ENCODE measurements at places on chromosomes 7 and 10. TPM values are rescaled to one million over a fixed set of nuclear protein-coding genes. Genes with fewer than 3 reads are reported as not detected.

GRCh38 chr7:24417526-24418120 is 133.6 kb downstream of the NPY start:
- DNase-seq: no peak
- no peak overlapping the region for H3K4me3 ChIP-seq
- no peaks in the 10 kb centered on the region for H3K4me1 ChIP-seq
- H3K27ac ChIP-seq: no peak overlapping the region
- H3K36me3 ChIP-seq: no peaks in the 10 kb centered on the region

Gene INMT
- 1.0 TPM for total RNA-seq

GRCh38 chr7:102978284-102978683 is 65.5 kb downstream of the LRRC17 start:
- H3K36me3 ChIP-seq: no peaks in the 10 kb centered on the region
- H3K27me3 ChIP-seq: no peaks in the 10 kb centered on the region
- H3K27ac ChIP-seq: no peak overlapping the region
- H3K4me3 ChIP-seq: no peak overlapping the region
- H3K4me1 ChIP-seq: no peaks in the 10 kb centered on the region

DNA sequence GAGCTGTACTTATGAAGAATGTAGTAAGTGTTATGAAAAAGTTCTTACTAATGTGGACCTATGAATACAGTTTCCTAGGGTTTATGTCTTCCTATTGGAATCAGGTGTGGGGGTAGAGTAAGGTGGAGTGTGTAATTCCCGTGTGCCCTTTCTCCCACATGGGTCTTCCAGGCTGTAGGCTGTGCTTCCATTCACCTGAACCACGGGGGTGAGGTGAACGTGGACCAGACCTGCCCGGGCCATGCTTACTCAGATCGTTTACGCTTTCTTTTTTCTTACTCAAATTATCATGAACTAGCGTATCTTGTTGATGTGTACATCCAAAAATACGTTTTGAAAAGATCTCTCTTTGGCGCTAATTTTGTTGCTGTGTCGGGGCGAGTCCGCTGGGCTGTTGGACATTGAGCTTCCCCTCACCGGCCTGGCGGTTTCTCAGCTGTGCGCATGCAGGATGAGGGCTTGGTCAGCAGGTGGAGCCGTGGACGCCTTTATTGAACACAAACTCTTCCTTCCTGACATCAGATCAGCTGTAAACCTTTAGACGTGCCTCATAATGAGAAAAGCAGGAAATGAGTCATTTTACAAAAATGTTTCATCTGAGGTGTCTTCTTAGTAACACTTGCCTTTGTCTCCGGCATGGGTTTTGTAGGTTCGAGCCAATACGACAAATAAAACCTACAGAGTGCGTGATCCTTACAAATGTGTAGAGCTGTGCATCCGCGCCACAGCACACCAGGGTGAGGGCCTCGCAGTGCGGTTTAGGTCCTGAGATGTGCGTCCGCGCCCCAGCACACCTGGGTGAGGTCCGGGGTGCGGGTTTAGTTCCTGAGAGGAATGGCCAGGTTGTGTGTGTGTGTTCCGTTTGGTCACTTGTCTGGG is 53.8 kb downstream of the WDR37 start:
- no peak overlapping the region for H3K4me3 ChIP-seq
- peaks cover 70% of the 10 kb centered on the region for H3K36me3 ChIP-seq
- peaks cover 24% of the 10 kb centered on the region for H3K4me1 ChIP-seq
- no peaks in the 10 kb centered on the region for H3K27me3 ChIP-seq

DNA sequence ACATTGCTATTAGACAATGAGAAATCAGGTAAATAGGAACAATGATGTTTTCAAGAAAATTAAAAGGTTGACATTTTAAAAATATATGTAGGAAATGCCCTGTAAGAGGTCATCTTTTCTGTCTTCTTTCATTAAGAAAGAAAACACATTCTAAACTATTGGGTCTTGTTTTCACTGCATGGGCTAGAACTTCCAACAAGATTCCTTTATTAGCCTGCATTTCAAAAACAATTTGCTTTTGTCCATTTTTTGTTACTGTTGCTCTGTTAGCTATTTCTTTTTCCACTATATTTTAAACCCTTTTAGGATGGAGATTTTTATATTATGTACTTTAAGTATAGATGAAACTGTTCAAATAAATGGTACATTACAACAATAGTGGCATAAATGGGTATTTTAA is 9.2 kb downstream of the REEP3 start:
- H3K36me3 ChIP-seq: no peaks in the 10 kb centered on the region
- no peaks in the 10 kb centered on the region for H3K27me3 ChIP-seq
- H3K4me1 ChIP-seq: no peaks in the 10 kb centered on the region
- no peak overlapping the region for H3K4me3 ChIP-seq

DNA sequence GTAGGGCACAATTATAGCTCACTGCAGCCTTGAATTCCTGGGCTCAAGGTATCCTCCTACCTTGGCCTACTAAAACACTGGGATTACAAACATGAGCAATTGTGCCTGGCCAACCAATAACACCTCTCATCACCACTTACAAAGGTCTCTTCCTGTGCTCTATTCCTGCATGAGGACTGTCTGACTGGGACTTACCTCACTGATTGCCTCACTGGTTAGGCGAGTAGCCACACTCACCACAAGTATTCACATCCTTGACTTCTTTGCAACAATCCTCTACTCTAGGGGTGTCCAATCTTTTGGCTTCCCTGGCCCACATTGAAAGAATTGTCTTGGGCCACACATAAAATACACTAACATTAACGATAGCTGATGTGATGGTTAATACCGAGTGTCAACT is 22.6 kb upstream of the PDIA4 start:
- H3K36me3 ChIP-seq: no peaks in the 10 kb centered on the region
- H3K4me3 ChIP-seq: no peak overlapping the region
- no peaks in the 10 kb centered on the region for H3K4me1 ChIP-seq
- no peak overlapping the region for H3K27ac ChIP-seq
- no peak for DNase-seq

Gene SPDYE5
- total RNA-seq: 0.09 TPM

Gene SAMD9
- total RNA-seq: 52.3 TPM

Gene ABCA13
- total RNA-seq: 0.05 TPM

Gene LGI1
- not detected for total RNA-seq

GRCh38 chr7:37970211-37970610 is 49.8 kb downstream of the EPDR1 start:
- no peaks in the 10 kb centered on the region for H3K4me1 ChIP-seq
- no peaks in the 10 kb centered on the region for H3K27me3 ChIP-seq
- no peak for DNase-seq
- H3K36me3 ChIP-seq: no peaks in the 10 kb centered on the region
- H3K27ac ChIP-seq: no peak overlapping the region
- H3K4me3 ChIP-seq: no peak overlapping the region

- peaks cover 15% of the 10 kb centered on the region for H3K4me1 ChIP-seq
- H3K27ac ChIP-seq: no peak overlapping the region
- H3K4me3 ChIP-seq: no peak overlapping the region
- peaks cover 2% of the 10 kb centered on the region for H3K36me3 ChIP-seq
- H3K27me3 ChIP-seq: no peaks in the 10 kb centered on the region
- no peak for DNase-seq
These were observed 18.4 kb downstream of the BNIP3 start for GRCh38 chr10:131963350-131963749.

DNA sequence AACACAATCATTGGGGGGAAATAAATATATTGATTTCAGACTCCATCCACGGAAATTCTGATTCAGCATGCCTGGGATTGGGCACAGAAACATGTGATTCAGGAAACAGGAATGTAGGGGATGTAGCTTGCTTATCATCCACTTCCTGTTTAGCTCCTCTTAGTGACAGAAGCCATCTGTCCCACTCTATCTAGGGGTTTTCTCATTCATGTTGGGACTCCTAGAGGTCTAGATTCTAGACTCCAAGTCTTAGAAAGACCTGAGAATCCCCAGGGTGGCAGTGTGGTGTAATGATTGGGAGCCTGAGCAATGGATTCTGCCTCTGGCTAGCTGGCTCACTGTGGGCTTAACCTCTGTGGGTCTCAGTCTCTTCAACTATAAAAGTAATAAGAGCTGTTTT is 67.9 kb downstream of the CDK1 start:
- H3K27me3 ChIP-seq: no peaks in the 10 kb centered on the region
- no peaks in the 10 kb centered on the region for H3K36me3 ChIP-seq
- no peak for DNase-seq

GRCh38 chr10:89659143-89660131 is 14.4 kb upstream of the PANK1 start:
- no peak overlapping the region for H3K27ac ChIP-seq
- DNase-seq: no peak
- no peaks in the 10 kb centered on the region for H3K27me3 ChIP-seq
- no peak overlapping the region for H3K4me3 ChIP-seq
- H3K36me3 ChIP-seq: no peaks in the 10 kb centered on the region

Gene ECHS1
- total RNA-seq: 17.7 TPM

GRCh38 chr7:87934699-87935383 is 790 bp downstream of the ADAM22 start:
- H3K4me3 ChIP-seq: peak overlapping the region; percentile 72
- no peak for DNase-seq
- H3K27me3 ChIP-seq: no peaks in the 10 kb centered on the region
- peaks cover 15% of the 10 kb centered on the region for H3K4me1 ChIP-seq
- H3K27ac ChIP-seq: peak overlapping the region; percentile 18

Gene RSPH10B2
- 0.54 TPM for total RNA-seq

Gene TLL2
- total RNA-seq: not detected

Gene DYNC1I1
- total RNA-seq: not detected

Gene NODAL
- total RNA-seq: not detected

GRCh38 chr10:98062424-98062823 is 32.0 kb upstream of the CRTAC1 start:
- no peak overlapping the region for H3K4me3 ChIP-seq
- no peak for DNase-seq
- no peaks in the 10 kb centered on the region for H3K36me3 ChIP-seq
- no peak overlapping the region for H3K27ac ChIP-seq
- peaks cover 6% of the 10 kb centered on the region for H3K27me3 ChIP-seq

GRCh38 chr7:151242159-151243044 is 6.1 kb downstream of the SMARCD3 start:
- H3K4me3 ChIP-seq: no peak overlapping the region
- H3K36me3 ChIP-seq: peaks cover 6% of the 10 kb centered on the region
- peaks cover 35% of the 10 kb centered on the region for H3K4me1 ChIP-seq
- H3K27ac ChIP-seq: no peak overlapping the region
- DNase-seq: no peak

GRCh38 chr7:2576742-2577491 is 18.1 kb downstream of the IQCE start:
- H3K4me1 ChIP-seq: no peaks in the 10 kb centered on the region
- H3K27ac ChIP-seq: no peak overlapping the region
- peaks cover 3% of the 10 kb centered on the region for H3K36me3 ChIP-seq
- no peak overlapping the region for H3K4me3 ChIP-seq

GRCh38 chr10:48231699-48232315 is 42.7 kb downstream of the FRMPD2 start:
- H3K4me3 ChIP-seq: no peak overlapping the region
- H3K27ac ChIP-seq: no peak overlapping the region
- no peaks in the 10 kb centered on the region for H3K4me1 ChIP-seq
- H3K36me3 ChIP-seq: no peaks in the 10 kb centered on the region
- DNase-seq: no peak
- H3K27me3 ChIP-seq: no peaks in the 10 kb centered on the region

- H3K27me3 ChIP-seq: no peaks in the 10 kb centered on the region
- H3K36me3 ChIP-seq: no peaks in the 10 kb centered on the region
- H3K4me1 ChIP-seq: peaks cover 4% of the 10 kb centered on the region
- no peak overlapping the region for H3K4me3 ChIP-seq
- H3K27ac ChIP-seq: no peak overlapping the region
- DNase-seq: no peak
These were observed 151.0 kb upstream of the AHR start for GRCh38 chr7:17147409-17147808.

Gene MYH16
- not detected for total RNA-seq

Gene PPP1R17
- total RNA-seq: not detected

Gene TFR2
- 12.0 TPM for total RNA-seq

DNA sequence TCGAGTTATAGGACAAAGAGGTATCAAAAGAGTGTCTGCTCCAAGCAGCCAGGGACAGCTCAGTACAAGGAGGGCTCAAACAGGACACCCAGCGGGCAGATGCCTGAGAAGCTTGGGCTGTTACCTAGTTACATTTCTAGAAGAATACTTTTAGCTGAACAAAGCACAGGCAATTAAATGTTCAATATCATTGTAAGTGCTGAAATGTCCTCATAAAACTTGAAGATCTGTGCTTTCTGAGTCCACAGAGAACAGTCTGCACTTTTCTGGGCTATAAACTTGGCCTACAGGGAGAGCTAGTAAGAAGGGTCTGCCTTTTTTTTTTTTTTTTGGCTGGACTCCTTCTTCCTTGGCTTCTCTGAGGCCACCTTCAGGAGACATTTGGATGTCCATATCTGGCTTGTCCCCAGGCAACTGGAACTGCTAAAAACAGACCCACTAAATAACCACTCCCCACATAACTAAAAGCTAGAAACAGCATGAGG is 123.2 kb downstream of the SLC16A9 start:
- H3K4me3 ChIP-seq: no peak overlapping the region
- no peaks in the 10 kb centered on the region for H3K4me1 ChIP-seq
- H3K27ac ChIP-seq: no peak overlapping the region
- H3K36me3 ChIP-seq: no peaks in the 10 kb centered on the region
- DNase-seq: no peak
- no peaks in the 10 kb centered on the region for H3K27me3 ChIP-seq

GRCh38 chr7:17242504-17242903 is 55.9 kb upstream of the AHR start:
- no peak overlapping the region for H3K4me3 ChIP-seq
- no peak for DNase-seq
- no peak overlapping the region for H3K27ac ChIP-seq
- H3K4me1 ChIP-seq: no peaks in the 10 kb centered on the region
- H3K27me3 ChIP-seq: no peaks in the 10 kb centered on the region
- H3K36me3 ChIP-seq: no peaks in the 10 kb centered on the region

DNA sequence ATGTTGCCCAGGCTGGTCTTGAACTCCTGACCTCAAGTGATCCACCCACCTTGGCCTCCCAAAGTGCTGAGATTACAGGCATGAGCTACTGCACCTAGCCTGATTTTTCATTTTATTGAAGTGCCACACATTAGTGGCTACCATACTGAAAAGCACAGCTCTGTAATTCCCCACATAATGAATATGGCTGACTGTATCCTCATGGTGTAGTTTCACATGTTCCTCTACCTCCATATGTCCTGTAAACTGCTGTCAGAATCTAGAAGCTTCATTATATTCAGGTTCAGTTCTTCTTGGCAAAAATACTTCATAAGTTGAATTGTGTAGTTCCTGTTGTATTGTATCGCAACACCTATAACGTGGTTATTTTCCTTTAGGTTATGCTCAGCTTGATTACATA is 11.1 kb downstream of the JMJD1C start:
- no peak overlapping the region for H3K27ac ChIP-seq
- no peak overlapping the region for H3K4me3 ChIP-seq
- DNase-seq: no peak
- H3K36me3 ChIP-seq: no peaks in the 10 kb centered on the region
- H3K4me1 ChIP-seq: no peaks in the 10 kb centered on the region

Gene PDE6C
- total RNA-seq: not detected

Gene MSANTD7
- 25.1 TPM for total RNA-seq
